Naive thymus-derived CD4-positive, alpha-beta T cell (primary cell): ENCODE measurements at places on chromosomes 3 and 15.
A peak's percentile ranks its signal among the peaks of the same experiment; 100 is the strongest.

- no peak for DNase-seq
Observed at GRCh38 chr3:134797057-134797740, 2.1 kb downstream of the EPHB1 start.

DNA sequence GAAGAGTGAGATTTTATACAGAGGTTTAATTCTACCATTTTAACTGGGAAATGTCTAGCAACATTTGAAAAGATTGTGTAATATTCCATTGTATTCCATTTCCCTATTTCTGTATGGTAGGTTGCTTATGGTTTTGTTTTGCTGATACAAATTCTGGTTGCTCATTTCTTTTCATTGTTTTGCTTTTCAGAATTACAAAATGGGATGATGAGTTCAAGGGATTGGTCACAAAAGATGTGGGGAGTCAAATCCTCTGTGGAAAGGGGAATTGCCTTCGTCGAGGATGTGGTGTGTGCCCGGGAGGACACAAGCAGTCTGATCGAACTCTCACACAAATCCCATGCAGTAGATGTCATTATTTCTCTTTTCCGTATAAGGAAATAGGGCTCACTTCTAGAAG lies 18.3 kb downstream of the SLCO3A1 start:
- DNase-seq, result no peak

GRCh38 chr15:100471933-100472332 lies 56.8 kb downstream of the CERS3 start:
- no peak for DNase-seq

DNA sequence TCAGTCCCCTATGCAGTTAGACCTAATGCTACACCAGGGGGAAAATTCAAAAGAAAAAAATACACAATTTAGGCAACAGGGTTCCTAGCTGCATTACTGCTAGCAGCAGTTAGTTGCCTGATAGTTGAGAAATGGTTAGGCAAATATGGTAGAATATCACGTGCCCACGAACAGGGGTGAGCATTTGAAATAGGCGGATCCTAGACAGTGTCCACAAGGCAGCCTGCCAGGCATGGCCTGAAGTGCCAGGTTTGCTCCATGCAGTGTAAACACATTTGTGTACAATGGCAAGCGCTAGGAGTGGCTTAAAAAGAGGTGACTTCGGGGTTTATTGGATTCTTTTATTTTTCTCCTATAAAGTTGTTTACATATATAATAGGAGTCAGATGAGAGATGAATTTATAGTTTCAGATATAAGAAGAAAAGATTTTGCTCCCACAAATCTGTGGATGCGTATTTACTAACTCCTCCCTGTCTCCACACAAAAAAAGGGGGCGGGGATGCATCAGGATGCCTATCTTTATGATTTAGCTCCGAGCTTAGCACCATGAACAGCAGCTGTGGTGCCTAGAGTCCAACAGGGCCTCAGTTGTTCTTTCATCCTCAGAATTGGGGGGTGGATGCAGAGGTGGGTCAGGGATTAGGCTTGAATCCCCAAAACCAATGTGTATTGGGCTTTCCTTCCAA lies 3.9 kb upstream of the TGM4 start:
- DNase-seq, result no peak

- DNase-seq, result no peak
Observed at GRCh38 chr3:171313702-171314101, 146.5 kb downstream of the TNIK start.

DNA sequence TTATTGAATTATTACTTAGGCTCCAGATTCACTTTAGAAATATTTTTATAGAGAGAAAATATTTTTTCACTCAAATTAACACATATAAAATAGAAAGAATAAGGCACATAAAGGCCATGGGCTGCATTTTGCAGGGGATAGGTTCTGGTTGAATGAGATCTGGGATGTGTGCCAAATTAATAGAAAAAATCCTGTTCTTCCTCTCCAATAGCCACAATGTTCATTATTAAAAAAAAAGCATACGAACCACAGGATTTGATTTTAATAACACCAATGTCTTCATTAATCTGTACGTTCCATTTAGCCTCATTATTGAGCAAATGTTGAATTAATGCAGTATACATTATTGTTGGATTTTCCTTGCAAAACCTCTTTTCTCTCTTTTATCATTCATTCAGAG lies 622.8 kb upstream of the AGTR1 start:
- no peak for DNase-seq

DNA sequence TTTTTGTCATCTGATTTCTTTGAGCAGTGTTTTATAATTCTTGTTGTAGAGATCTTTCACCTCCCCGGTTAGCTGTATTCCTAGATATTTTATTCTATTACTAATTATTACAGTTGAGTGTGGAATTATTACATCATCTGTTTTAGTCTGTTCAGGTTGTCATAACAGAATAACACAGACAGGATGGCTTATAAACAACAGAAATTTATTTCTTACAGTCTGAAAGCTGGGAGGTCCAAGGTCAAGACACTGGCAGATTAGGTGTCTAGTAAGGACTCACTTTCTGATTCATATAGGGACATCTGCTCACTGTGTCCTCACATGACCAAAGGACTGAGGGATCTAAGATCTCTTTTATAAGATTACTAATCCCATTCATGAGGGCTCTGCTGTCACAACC lies 121.3 kb upstream of the THBS1 start:
- no peak for DNase-seq

GRCh38 chr3:54393150-54393549 lies 270.8 kb downstream of the CACNA2D3 start:
- no peak for DNase-seq

GRCh38 chr3:39106851-39107387 lies 508 bp downstream of the GORASP1 start:
- DNase-seq, result no peak

DNA sequence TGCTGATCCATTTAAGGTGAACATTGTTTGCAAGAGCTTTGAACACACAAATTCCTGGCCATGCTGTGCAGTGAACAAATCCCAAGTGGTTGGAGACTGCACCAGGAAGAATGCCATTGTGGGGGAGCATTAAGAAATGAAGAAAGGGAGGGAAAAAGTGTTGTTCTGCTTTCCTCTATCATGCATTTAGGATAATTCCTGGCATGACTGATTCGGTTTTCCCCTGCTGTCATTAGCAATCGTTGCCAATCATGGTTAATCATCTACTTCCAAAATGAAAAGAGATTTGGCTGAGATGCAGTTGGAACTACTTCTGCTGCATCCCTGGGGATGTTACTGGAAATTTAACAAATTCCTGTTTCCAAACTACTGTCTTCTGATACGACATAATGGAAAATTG lies 73.7 kb upstream of the ZPLD1 start:
- DNase-seq, result no peak

- no peak for DNase-seq
Observed at GRCh38 chr3:175741951-175742350, 882.8 kb downstream of the NAALADL2 start.

- DNase-seq, result no peak
Observed at GRCh38 chr15:36133742-36134141, 445.7 kb upstream of the CDIN1 start.

DNA sequence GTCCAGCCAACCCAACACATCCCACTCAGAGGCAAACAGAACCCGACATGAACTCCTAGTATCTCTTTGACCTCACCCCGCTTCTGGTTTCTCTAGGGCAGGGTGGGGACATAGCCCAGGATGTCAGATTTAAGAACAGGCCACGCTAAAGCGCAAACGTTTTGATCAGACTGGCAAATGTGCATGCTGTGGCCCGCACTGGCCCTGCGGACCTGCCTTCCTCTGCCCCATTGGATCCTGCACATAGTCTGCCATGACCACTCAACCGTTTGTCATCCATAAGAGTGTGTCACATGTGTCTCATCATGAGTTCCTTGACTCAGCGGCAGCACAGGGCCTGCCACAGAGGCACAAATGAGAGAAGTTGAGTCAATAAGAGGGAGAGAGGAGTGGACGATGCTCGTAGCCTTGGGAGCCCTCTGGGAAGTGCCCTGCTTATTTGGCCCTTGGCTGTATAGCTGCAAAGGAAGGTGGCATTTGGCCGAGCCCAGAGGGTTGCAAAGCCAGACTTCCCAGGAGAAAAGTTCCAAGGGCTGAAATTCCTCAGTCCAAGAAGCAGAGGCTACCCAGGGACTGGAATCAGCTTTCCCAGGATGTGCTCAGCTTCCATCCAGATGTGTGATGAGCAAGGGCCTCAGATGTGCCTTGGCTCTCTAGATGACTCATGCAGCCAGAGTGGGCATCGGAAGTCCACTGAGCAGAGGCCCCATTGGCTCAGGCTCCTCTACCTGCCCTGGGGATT lies 55.5 kb upstream of the SLCO2A1 start:
- no peak for DNase-seq

DNA sequence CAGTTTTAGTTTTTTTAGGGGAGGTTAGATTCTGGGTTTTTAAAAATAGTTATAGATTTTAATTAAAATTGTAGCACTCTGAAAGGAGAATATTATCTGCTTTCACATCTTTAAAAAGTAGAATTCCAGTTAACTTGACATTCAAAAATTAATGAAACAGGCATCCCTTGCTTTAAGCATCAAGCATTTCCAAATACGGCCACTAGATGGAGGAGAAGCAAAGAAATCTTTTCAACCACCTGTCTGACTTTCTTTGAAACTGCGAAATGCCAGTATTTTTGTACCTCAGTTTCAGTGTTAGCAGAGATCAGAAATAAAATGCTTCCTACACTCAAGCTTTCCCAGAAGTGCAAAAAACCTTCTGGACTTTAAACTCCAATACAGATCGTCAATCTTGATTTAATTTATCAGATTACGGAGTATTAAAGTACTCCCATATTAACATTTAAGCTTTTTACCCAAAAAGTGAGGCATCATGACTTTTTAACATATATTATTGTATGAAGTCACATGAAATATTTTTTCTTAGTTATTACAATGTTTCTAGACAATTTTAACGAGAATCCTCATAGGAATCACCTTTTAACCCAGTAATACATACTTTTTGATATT lies 153.3 kb downstream of the P3H2 start:
- peak; percentile 33 for DNase-seq

- no peak for DNase-seq
Observed at GRCh38 chr3:54347060-54347459, 224.7 kb downstream of the CACNA2D3 start.

- DNase-seq, result no peak
Observed at GRCh38 chr3:154889227-154889634, 190.9 kb upstream of the MME start.

- DNase-seq, result no peak
Observed at GRCh38 chr15:71393383-71393782, 278.1 kb downstream of the THSD4 start.

DNA sequence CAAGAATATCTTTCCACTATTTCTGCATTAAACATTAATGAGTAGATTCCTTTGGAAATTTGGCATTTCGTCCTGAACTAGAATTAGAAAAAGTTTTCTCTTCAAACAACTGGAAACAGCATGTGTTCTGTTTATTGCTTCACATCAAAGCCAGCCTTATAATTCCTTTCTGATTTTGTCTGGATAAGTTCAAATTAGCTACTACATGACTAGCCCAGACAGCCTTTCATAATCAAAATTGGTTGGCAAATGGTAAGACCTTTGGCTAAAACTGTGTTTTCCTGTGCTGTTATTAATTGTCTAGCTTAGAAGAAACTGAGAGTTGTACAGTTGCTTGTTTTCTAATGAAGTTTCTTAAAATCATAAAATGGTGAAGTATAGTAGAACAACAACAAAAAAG lies 52.7 kb upstream of the P3H2 start:
- DNase-seq, result no peak

DNA sequence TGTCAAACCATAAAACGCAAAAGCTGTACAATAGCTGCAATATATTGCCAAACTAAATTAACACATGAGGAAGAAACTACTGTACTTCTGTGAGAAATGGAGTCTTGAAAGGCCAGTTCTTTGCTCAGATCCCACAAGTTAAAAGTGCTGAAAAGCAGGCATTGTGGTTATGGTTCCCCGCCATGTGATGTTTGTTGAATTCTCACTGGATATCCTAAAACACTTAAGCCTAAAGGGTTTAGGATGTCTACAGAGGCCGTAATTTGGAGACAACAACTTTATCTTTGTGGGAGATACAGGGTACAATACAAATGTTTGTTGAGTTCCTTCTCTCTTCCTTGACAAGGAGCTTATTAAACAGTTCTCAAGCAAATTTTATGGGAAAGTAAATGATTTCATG lies 53.2 kb downstream of the TMEM212 start:
- DNase-seq, result no peak

- no peak for DNase-seq
Observed at GRCh38 chr3:183862610-183863009, 22.1 kb downstream of the PARL start.

- DNase-seq, result no peak
Observed at GRCh38 chr3:194212845-194213331, 76.9 kb downstream of the HES1 start.

- no peak for DNase-seq
Observed at GRCh38 chr3:120182613-120183511, 88.6 kb upstream of the GSK3B start.

GRCh38 chr3:85482213-85482490 lies 523.4 kb downstream of the CADM2 start:
- no peak for DNase-seq
